ENCODE measurements at places on chromosomes 16 and 17. TPM values are rescaled to one million over a fixed set of nuclear protein-coding genes. Genes with fewer than 3 reads are reported as not detected.

The TBC1D3K gene
- not detected for total RNA-seq

The CCL3 gene
- total RNA-seq = 3.2 TPM

GRCh38 chr17:44992242-44992939, 24.3 kb upstream of the C1QL1 start:
- DNase-seq = no peak
- peaks cover 6% of the 10 kb centered on the region for H3K27me3 ChIP-seq
- no peak overlapping the region for H3K27ac ChIP-seq
- no peaks in the 10 kb centered on the region for H3K4me1 ChIP-seq

- H3K4me1 ChIP-seq = peaks cover 25% of the 10 kb centered on the region
- H3K27me3 ChIP-seq = no peaks in the 10 kb centered on the region
- DNase-seq = no peak
- no peak overlapping the region for H3K4me3 ChIP-seq
- H3K36me3 ChIP-seq = no peaks in the 10 kb centered on the region
These were observed 30.2 kb downstream of the ZFPM1 start for GRCh38 chr16:88483392-88483641.

DNA sequence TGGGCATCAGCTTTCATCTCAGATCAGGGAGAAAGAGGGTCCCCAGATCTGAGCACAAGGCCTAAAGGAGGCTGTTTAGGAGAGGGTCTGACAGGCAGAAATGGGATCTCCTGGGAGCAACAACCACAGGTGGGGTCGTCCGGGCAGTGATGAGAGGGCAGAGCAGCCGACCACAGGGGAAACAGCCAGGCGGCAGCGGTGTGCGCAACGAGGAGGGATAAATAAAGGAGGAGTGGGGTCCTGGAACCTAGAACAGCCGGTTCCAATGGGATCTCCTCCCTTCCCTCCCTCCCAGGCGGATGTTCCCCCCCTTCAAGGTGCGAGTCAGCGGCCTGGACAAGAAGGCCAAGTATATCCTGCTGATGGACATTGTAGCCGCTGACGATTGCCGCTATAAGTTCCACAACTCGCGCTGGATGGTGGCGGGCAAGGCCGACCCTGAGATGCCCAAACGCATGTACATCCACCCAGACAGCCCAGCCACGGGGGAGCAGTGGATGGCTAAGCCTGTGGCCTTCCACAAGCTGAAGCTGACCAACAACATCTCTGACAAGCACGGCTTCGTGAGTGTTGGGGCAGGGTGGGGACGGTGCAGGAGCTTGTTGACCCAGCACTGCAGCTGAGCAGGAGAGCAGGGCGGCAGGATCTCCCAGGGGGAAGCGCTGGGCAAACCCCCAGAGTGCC, 1.9 kb downstream of the TBX2 start:
- H3K4me3 ChIP-seq = no peak overlapping the region
- DNase-seq = no peak
- no peaks in the 10 kb centered on the region for H3K36me3 ChIP-seq

All from CD4-positive, alpha-beta memory T cell (primary cell).